Panc1 (cell line): ENCODE measurements at places on chromosomes 11 and 22. TPM values are rescaled to one million over a fixed set of nuclear protein-coding genes. Genes with fewer than 3 reads are reported as not detected.

- no peak overlapping the region for H3K4me3 ChIP-seq
- H3K27ac ChIP-seq = no peak overlapping the region
- DNase-seq = no peak
Measured at GRCh38 chr11:44709966-44710365, 16.8 kb upstream of the TSPAN18 start.

The MGAT3 gene
- total RNA-seq = 0.57 TPM

GRCh38 chr11:17613983-17614382, 66.9 kb downstream of the OTOG start:
- H3K36me3 ChIP-seq = no peaks in the 10 kb centered on the region
- peaks cover 2% of the 10 kb centered on the region; the same call in 1 of the 2 replicates for H3K27me3 ChIP-seq
- H3K27ac ChIP-seq = no peak overlapping the region
- H3K4me3 ChIP-seq = no peak overlapping the region

GRCh38 chr11:36447514-36447913, 62.6 kb downstream of the TRAF6 start:
- no peak for DNase-seq
- H3K36me3 ChIP-seq = no peaks in the 10 kb centered on the region
- peaks cover 6% of the 10 kb centered on the region; the same call in 1 of the 2 replicates for H3K27me3 ChIP-seq
- H3K27ac ChIP-seq = no peak overlapping the region
- no peak overlapping the region for H3K4me3 ChIP-seq

DNA sequence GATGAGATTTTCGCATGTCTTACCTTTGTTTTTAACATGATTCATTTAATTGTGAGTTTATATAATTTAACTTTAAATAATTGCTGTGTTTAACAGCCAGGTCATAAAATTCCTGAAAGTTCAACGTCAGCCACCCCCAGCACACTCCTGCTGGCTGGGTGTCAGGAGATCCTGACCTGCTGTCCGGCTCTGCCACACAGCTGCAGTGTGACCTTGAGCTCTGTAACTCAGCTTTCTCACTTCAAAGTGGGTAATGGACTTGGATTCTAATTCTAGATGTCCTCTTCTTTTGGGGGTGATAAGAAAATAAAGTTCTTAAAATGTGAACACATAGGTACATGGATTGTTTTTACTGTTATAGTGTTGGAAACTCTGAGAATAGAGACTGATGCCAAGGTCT, 10.9 kb downstream of the VPS26B start:
- H3K4me3 ChIP-seq = no peak overlapping the region
- H3K27ac ChIP-seq = no peak overlapping the region
- peaks cover 8% of the 10 kb centered on the region; the same call in 1 of the 2 replicates for H3K36me3 ChIP-seq
- no peak for DNase-seq
- peaks cover 5% of the 10 kb centered on the region; the same call in 1 of the 2 replicates for H3K4me1 ChIP-seq
- H3K27me3 ChIP-seq = no peaks in the 10 kb centered on the region

GRCh38 chr11:61602775-61603569, 22.1 kb upstream of the SYT7 start:
- no peak overlapping the region for H3K4me3 ChIP-seq
- H3K27me3 ChIP-seq = no peaks in the 10 kb centered on the region; the same call in 1 of the 2 replicates
- no peak for DNase-seq
- no peaks in the 10 kb centered on the region for H3K36me3 ChIP-seq

The FIBIN gene
- total RNA-seq = not detected

DNA sequence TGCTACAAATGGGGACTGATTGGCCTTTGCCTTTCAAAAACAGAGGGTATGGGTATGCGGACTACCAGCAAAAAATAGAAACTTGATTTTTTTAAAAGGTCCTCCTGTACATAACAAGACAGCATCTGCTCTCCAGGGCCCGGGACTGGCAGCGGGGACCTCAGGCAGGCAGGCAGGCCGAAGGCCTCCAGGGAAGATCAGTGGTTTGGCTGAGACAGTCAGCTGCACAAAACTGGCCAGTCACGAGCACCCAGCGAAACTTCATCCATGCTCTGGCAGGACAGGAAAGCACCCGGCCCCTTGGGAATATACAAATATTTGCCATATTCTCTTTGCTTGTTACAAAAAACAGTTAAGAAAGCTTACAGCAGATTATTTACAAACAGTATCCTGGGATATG, 11.0 kb downstream of the RPL27A start:
- peaks cover 3% of the 10 kb centered on the region; the same call in 1 of the 2 replicates for H3K36me3 ChIP-seq
- peaks cover 12% of the 10 kb centered on the region for H3K4me1 ChIP-seq
- DNase-seq = no peak
- H3K27ac ChIP-seq = no peak overlapping the region
- H3K4me3 ChIP-seq = no peak overlapping the region

The NOX4 gene
- total RNA-seq = not detected

DNA sequence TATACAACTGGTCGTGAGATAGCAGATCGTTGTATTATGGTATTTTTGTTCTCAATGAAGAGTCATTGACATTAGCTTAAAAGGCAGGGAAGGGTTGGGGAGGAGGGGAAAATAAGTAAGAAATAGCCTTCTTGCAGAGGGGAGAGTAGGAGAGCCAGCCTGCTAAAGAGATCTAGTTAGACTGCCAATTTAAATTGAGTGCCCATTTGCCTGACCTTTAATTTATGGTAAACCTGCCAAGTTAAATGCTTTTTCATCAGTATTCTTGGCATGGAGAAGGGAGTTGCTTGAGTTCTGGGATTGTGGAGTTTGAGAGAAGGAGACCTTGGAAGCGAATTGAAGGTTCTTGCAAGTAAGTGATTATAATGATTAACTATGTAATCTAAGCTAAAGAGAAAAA, 89.0 kb downstream of the FAM83F start:
- H3K27me3 ChIP-seq = no peaks in the 10 kb centered on the region
- no peaks in the 10 kb centered on the region for H3K36me3 ChIP-seq
- H3K27ac ChIP-seq = no peak overlapping the region
- H3K4me1 ChIP-seq = no peaks in the 10 kb centered on the region
- no peak for DNase-seq
- no peak overlapping the region for H3K4me3 ChIP-seq

GRCh38 chr11:26909991-26910591, 83.8 kb upstream of the FIBIN start:
- no peaks in the 10 kb centered on the region for H3K4me1 ChIP-seq
- DNase-seq = no peak
- H3K36me3 ChIP-seq = no peaks in the 10 kb centered on the region
- no peak overlapping the region for H3K27ac ChIP-seq
- H3K27me3 ChIP-seq = no peaks in the 10 kb centered on the region

GRCh38 chr11:28679795-28680468, 571.7 kb downstream of the METTL15 start:
- no peaks in the 10 kb centered on the region for H3K4me1 ChIP-seq
- H3K27ac ChIP-seq = no peak overlapping the region
- no peaks in the 10 kb centered on the region for H3K36me3 ChIP-seq
- H3K4me3 ChIP-seq = no peak overlapping the region
- H3K27me3 ChIP-seq = no peaks in the 10 kb centered on the region

DNA sequence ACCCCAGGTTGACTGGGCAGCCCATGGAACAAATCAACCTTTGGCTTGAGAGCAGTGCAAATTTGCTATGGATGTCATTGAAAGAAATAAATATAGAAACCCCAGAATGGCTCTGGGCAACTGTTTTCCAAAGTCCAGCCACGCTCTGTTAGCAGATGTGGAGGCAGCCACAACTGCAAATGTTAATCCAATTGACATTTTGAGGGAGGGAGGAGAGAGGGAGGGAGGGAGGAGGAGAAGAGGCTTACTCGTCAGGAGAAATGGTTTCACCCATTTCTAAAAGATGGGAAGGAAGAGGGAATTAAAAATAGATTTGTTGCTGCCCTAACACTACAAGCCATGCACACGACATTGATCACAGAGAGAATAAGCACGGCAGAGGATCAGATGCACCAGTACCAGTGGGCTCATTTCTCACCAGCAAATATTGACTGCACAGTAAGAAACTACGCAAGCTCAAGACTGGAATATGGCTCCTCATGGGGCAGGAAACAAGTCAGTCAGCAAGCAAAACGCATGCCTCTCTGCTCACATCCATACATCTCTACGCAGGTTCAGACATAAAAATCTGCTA, 229.1 kb downstream of the LARGE1 start:
- no peak overlapping the region for H3K4me3 ChIP-seq
- DNase-seq = no peak
- no peaks in the 10 kb centered on the region for H3K27me3 ChIP-seq
- H3K36me3 ChIP-seq = no peaks in the 10 kb centered on the region

The HBG1 gene
- total RNA-seq = 2.3 TPM

The WNT7B gene
- 52.1 TPM for total RNA-seq

GRCh38 chr11:44036811-44037657, 10.7 kb upstream of the ACCSL start:
- H3K4me1 ChIP-seq = no peaks in the 10 kb centered on the region
- H3K4me3 ChIP-seq = no peak overlapping the region
- H3K27ac ChIP-seq = no peak overlapping the region
- H3K27me3 ChIP-seq = no peaks in the 10 kb centered on the region
- no peaks in the 10 kb centered on the region for H3K36me3 ChIP-seq

DNA sequence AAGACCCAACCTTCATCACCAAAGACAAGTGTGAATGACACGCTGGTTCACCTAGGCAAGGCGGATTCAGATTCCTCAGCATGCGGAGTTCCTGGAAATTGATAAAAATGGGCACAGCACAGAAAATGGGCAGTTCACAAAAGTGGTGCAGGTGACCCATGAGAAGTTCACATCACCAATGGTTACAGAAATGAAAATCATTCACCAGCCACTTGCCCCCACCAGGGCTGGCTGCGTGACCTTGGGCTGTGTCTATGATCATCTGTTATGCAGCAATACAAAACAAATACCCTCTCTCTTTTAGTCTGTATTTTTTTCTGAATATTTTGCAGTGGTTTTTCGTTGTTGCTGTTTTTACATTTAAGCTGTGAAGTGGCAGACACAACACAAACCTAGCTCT, 415.9 kb downstream of the TBC1D22A start:
- H3K27me3 ChIP-seq = no peaks in the 10 kb centered on the region
- H3K4me1 ChIP-seq = no peaks in the 10 kb centered on the region
- no peak overlapping the region for H3K4me3 ChIP-seq
- no peak for DNase-seq
- H3K27ac ChIP-seq = no peak overlapping the region

GRCh38 chr11:109062445-109062844, 359.5 kb upstream of the C11orf87 start:
- no peak overlapping the region for H3K4me3 ChIP-seq
- H3K27me3 ChIP-seq = no peaks in the 10 kb centered on the region
- no peak overlapping the region for H3K27ac ChIP-seq
- no peaks in the 10 kb centered on the region for H3K4me1 ChIP-seq
- H3K36me3 ChIP-seq = no peaks in the 10 kb centered on the region

The TPST2 gene
- 7.1 TPM for total RNA-seq

DNA sequence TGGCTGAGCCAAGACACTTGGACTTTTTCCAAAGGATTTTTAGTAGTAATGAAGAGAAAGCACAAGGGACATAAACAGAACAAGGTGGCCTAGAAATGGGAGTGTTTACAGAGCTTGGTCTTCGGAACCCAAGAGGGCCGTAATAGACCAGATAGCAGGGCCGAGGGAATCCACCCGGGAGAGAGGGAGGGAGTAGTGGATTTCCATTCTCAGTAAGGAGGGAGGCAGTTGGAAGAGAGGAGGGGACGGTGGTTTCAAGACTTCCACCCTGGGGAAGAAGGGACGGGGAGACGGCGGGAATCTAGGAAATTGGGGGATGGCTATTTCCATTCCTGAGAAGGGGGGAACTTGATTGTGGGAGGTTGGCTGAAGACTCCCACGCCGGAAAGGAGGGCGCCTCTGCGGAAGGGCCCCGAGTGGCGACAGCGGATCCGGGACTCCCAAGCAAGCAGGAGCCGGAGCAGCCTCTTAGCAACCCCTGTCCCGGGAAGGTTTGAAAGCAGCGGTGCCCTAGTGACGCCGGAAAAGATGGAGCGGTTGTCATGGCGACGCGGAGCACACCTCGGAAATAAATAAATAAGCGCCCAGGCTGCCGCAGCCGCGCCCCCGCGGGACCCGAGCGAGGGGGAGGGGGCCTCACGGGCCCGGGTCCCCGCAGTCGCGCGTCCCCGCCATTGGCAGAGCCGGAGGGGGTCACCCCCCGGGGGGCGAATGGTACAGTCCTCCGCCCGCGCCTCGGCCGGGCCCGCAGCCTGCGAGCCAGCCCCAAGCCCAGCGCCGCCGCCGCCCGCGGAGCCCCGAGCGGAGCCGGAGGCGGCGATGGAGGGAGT, 31.6 kb downstream of the EIF3F start:
- peak overlapping the region; percentile 43 for H3K4me3 ChIP-seq
- H3K27ac ChIP-seq = no peak overlapping the region
- peaks cover 42% of the 10 kb centered on the region for H3K27me3 ChIP-seq
- no peak for DNase-seq
- H3K36me3 ChIP-seq = no peaks in the 10 kb centered on the region

DNA sequence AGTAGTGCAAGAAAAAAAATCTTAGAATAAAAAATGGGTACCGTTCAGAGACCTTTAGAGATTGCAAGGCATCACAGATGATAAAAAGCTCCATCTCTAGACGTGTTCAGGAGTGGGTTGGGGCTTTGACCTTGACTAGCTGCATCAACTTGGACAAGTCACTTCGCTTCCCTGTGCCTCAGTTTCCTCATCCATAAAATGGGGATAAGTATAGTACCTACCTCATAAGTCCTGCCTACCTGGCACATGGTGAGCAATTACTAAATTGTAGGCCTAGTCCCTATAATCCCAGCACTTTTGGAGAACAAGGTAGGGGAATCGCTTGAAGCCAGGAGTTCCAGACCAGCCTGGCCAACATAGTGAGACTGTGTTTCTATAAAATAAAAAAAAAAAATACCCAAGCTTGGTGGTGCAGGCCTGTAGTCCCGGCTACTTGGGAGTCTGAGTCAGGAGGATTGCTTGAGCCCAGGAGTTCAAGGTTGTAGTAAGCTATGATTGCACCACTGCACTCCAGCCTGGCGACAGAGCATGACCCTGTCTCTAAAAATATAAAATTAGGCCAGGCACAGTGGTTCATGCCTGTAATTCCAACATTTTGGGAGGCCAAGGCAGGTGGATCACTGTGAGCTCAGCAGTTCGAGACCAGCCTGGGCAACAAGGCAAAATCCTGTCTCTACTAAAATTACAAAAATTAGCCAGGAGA, 6.0 kb upstream of the F2 start:
- H3K4me1 ChIP-seq = peaks cover 5% of the 10 kb centered on the region
- H3K4me3 ChIP-seq = no peak overlapping the region
- H3K36me3 ChIP-seq = no peaks in the 10 kb centered on the region
- no peak for DNase-seq
- H3K27me3 ChIP-seq = no peaks in the 10 kb centered on the region

DNA sequence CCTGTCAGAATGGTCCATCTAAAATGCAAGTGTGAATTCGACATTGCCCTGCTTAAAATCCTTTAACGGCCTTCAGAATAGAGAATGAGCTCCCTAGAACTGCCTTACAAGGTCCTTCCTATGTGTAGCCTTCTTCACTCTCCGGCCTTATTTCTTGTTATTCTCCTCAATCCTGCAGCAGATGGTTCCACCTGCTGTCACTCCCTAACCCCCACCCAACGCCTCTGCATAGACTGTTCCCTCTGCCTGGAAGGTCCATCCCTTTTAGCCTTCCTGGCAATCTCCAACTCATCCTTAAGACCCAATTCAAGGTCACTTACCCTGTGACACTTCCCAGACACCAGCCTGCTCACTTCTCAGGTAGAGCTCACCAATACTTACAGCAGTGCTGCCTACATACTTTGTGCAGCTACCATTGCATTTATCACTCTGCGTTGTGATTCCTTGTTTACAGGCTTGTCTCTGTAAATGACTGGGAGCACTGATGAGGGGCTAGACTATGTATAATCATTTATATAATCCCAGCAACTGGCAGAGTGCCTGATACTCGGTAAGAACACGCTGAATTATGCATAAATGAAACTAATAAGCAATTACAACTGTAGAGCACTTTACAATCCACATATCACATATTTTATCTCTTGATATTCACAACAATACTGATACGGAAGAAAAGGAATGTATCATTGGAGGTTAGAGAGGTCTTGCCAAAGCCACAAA, 58.9 kb downstream of the CLPB start:
- H3K27ac ChIP-seq = no peak overlapping the region
- DNase-seq = no peak
- no peaks in the 10 kb centered on the region for H3K4me1 ChIP-seq
- no peaks in the 10 kb centered on the region for H3K27me3 ChIP-seq
- H3K36me3 ChIP-seq = no peaks in the 10 kb centered on the region
- no peak overlapping the region for H3K4me3 ChIP-seq
